ENCODE measurements at places on chromosomes 13 and 19. TPM values are rescaled to one million over a fixed set of nuclear protein-coding genes. Genes with fewer than 3 reads are reported as not detected.
A peak's percentile ranks its signal among the peaks of the same experiment; 100 is the strongest.

DNA sequence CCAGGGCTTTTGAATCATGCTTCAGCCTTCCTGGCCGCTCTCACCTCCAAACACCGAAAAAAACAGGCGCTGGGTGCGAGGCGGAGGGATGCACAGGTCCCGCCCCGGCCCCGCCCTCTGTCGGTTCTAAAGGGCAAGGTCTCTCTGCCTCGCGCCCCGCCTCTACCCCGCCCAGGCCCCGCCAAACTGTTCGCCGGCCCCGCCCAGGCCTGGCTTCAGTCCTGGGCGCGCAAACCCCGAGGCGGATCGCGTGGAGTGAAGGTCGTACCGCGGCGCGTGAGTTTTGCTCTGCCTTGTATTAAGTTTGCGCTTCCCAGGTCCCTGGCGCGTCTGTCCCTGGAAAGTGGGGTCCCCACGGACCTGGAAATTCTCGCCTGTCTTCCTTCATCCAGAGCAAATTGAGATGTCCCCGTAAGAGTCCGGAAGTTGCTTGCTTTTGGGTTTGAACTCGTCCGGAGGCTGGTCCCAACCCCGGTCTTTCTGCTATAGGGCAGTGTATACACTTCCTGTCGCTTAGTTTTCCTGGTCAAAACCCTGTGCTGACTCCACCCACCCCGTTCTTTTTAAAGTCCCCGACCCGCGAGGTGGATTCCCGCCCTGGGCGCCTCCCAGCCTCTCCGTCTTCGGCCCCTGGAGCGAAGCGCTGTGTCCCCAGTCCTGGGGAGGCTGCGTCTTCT lies 8.4 kb downstream of the ZNF808 start:
- H3K4me1 ChIP-seq = peaks cover 13% of the 10 kb centered on the region
- peak overlapping the region; percentile 54 for H3K4me3 ChIP-seq
- no peaks in the 10 kb centered on the region for H3K27me3 ChIP-seq
- H3K27ac ChIP-seq = peak overlapping the region; percentile 71

CNFN gene
- polyA plus RNA-seq = 2.0 TPM

GTF2F2 gene
- polyA plus RNA-seq = 17.3 TPM

EBI3 gene
- polyA plus RNA-seq = 2.0 TPM

- no peaks in the 10 kb centered on the region for H3K27me3 ChIP-seq
- no peak overlapping the region for H3K4me3 ChIP-seq
- DNase-seq = no peak
Measured at GRCh38 chr19:47633996-47634395, 25.1 kb downstream of the BICRA start.

DNA sequence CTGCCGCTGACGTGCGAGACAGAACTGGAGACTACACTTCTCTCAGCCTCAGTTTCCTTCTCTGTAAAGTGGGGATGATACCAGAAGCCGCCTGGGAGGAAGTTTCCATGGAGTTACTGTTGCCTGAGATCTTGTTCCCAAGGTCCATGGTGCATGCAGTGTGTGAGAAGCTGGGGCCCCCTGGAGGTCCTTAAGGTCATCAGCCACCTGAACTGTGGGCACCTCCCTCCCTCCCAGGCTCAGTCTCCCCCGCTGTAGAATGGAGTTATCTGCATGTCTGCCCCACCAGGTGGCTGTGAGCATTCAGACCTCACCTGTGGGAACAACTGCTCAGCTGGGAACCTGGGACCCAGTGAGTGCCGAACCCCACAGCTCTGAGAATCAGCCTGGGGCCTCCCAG lies 2.7 kb downstream of the CRX start:
- H3K27ac ChIP-seq = no peak overlapping the region
- no peak for DNase-seq
- H3K4me1 ChIP-seq = no peaks in the 10 kb centered on the region
- H3K36me3 ChIP-seq = no peaks in the 10 kb centered on the region
- no peak overlapping the region for H3K4me3 ChIP-seq
- peaks cover 55% of the 10 kb centered on the region for H3K27me3 ChIP-seq

- DNase-seq = no peak
- H3K27ac ChIP-seq = no peak overlapping the region
- H3K4me3 ChIP-seq = no peak overlapping the region
- H3K36me3 ChIP-seq = no peaks in the 10 kb centered on the region
Measured at GRCh38 chr13:80591976-80592740, 251.2 kb upstream of the SPRY2 start.

GRCh38 chr19:12784871-12785430 lies 6.3 kb upstream of the JUNB start:
- DNase-seq = peak; percentile 78
- peak overlapping the region; percentile 100 for H3K27ac ChIP-seq
- H3K36me3 ChIP-seq = no peaks in the 10 kb centered on the region
- peaks cover 92% of the 10 kb centered on the region for H3K4me1 ChIP-seq

GRCh38 chr13:21967871-21968270 lies 297.0 kb downstream of the FGF9 start:
- no peaks in the 10 kb centered on the region for H3K4me1 ChIP-seq
- DNase-seq = no peak
- no peaks in the 10 kb centered on the region for H3K27me3 ChIP-seq

SH2D3A gene
- polyA plus RNA-seq = 20.2 TPM

GRCh38 chr13:114096031-114096485 lies 36.4 kb downstream of the RASA3 start:
- DNase-seq = no peak
- H3K36me3 ChIP-seq = no peaks in the 10 kb centered on the region
- no peaks in the 10 kb centered on the region for H3K27me3 ChIP-seq
- no peak overlapping the region for H3K4me3 ChIP-seq
- H3K4me1 ChIP-seq = peaks cover 31% of the 10 kb centered on the region

GRCh38 chr13:33634546-33634982 lies 183.4 kb upstream of the RFC3 start:
- no peak overlapping the region for H3K4me3 ChIP-seq
- H3K4me1 ChIP-seq = no peaks in the 10 kb centered on the region
- H3K27me3 ChIP-seq = no peaks in the 10 kb centered on the region
- DNase-seq = peak; percentile 51
- H3K27ac ChIP-seq = no peak overlapping the region

DNA sequence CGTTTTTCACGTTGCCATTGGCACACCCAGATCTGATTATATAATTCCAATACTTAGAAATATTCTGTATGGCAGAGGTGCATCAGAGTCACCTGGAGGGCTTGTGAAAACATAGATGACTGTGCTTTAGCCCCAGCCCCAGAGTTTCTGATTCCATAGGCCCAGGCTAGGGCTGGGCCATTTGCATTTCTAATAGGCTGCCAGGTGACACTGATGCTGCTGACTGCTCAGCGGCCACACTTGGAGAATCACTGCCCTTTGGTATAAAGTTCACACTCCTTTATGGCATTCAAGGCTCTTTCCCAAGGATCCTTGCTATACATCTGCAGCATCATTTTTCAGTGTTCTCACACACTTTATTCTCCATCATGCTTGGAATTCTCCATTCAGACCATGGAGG lies 137.1 kb downstream of the AKAP11 start:
- H3K4me1 ChIP-seq = no peaks in the 10 kb centered on the region
- no peak for DNase-seq
- H3K27me3 ChIP-seq = no peaks in the 10 kb centered on the region
- H3K27ac ChIP-seq = no peak overlapping the region
- no peaks in the 10 kb centered on the region for H3K36me3 ChIP-seq

- H3K27ac ChIP-seq = peak overlapping the region; percentile 98
- no peaks in the 10 kb centered on the region for H3K27me3 ChIP-seq
- peaks cover 10% of the 10 kb centered on the region for H3K36me3 ChIP-seq
- peaks cover 31% of the 10 kb centered on the region for H3K4me1 ChIP-seq
Measured at GRCh38 chr13:19957320-19958154, 990 bp upstream of the ZMYM2 start.

OVOL3 gene
- polyA plus RNA-seq = not detected

EMC10 gene
- 63.2 TPM for polyA plus RNA-seq

DNA sequence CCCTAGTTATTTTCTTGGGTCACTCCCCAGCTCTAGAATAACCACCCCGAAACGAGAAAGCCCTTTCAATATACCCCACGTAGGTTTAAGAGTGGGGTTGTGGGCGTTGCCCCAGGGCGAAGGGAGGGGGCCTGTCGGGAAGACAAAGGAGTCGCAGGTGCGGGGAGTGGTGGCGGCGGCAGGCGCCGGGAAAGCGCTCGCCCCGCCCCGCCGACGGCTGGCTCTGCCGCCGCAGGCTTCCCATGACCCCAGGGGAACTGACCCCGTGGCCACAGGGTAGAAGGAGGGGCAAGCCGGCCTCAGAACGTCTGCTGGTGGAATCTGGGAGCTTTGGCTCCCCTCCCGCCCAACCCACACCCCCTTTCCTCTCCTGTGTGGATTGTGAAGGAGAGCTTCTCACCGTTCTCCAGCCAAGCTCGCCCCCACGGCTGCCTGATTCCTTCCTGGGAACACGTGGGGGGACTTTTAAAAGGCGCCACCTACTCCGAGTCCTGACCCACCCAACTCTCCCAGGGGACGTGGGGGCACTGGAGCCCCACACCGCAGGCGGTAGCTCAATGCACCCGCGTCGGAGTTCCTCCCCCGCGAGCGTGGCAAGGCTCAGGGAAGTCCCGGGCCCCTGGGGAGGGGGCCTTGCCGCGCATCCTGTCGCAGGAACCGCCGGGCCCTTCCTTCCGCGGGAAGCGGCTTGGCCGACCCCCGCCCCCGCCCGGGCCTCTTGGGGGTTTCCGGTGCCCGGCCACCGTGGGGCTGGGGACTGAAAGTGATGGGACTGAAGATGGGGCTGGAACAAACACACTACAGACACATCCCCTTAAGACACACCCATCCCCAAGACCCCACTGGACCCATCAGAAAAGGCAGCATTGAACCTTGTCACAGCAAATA lies 5.5 kb downstream of the IER2 start:
- peak overlapping the region; percentile 98 for H3K27ac ChIP-seq
- H3K4me1 ChIP-seq = peaks cover 40% of the 10 kb centered on the region
- DNase-seq = peak; percentile 94

DNA sequence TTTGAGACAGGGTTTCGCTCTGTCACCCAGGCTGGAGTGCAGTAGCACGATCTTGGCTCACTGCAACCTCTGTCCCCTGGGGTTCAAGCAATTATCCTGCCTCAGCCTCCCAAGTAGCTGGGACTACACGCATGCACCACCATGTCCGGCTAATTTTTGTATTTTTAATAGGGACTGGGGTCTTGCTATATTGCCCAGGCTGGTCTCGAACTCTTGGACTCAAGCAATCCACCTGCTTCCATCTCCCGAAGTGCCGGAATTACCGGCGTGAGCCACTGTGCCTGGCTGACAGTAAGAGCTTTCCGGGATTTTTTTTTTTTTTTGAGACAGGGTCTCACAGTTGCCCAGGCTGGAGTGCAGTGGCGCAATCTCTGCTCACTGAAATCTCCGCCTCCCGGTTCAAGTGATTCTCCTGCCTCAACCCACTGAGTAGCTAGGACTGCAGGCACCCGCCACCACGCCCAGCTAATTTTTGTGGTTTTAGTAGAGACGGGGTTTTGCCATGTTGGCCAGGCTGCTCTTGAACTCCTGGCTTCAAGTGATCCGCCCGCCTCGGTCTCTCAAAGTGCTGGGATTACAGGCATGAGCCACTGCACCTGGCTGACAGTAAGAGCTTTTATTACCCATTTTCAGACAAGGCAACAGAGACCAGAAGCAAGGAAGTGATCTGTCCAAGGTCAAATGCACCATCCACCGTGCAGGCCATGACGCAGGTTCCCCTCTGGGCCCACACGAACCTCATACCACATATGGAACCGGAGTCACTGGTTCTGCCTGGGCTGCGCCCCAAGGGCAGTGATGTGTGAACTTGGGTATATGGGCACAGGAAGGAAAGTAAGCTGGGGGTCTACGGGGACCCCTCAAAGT lies 21.0 kb downstream of the RFX1 start:
- peak overlapping the region; percentile 85 for H3K27ac ChIP-seq
- H3K36me3 ChIP-seq = peaks cover 51% of the 10 kb centered on the region
- peaks cover 26% of the 10 kb centered on the region for H3K4me1 ChIP-seq
- no peak overlapping the region for H3K4me3 ChIP-seq

Measured in stomach (tissue), 19 donors.